GM23338 (cell line): ENCODE measurements at places on chromosomes 1 and 21.

- no peak for DNase-seq
Measured at GRCh38 chr1:10634428-10635084, 159.8 kb downstream of the PEX14 start.

DNA sequence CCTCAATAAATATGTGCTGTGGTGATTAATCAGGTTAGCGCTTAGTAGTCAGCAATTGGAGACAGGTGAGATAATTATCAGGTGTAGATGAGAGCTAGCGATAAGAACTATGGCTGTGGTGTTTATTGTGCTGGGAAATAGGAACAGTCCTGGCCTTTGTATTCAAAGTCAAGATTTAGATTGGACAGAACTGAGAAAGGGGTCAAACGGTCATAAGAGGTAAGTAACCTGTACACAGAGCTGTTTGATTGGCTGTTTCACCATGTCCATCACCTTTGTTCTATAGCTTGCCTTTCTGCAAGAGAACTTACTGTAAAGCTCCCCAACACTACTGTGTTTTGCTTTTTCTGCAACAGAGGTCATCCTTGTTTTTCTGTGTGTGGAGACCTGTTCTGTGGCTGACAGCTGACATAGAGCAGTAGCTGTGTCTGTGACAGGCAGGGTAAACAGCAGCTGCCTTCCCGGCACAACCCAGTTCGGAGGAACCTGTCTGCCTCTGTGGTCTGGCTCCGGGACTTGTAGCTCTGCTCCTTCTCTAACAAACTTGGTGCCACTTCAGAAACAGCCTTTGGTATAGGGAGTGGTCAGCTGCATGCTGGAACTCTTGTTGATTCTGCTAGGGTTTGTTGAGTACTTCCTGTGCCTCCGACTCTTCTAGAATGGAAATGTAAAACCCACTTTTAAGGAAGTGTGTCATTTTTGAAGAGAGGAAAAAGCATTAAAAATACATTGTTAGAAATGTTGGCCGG lies 21.1 kb upstream of the CDC42 start:
- no peak for DNase-seq

GRCh38 chr1:218394416-218394815 lies 49.3 kb downstream of the TGFB2 start:
- no peak for DNase-seq

DNA sequence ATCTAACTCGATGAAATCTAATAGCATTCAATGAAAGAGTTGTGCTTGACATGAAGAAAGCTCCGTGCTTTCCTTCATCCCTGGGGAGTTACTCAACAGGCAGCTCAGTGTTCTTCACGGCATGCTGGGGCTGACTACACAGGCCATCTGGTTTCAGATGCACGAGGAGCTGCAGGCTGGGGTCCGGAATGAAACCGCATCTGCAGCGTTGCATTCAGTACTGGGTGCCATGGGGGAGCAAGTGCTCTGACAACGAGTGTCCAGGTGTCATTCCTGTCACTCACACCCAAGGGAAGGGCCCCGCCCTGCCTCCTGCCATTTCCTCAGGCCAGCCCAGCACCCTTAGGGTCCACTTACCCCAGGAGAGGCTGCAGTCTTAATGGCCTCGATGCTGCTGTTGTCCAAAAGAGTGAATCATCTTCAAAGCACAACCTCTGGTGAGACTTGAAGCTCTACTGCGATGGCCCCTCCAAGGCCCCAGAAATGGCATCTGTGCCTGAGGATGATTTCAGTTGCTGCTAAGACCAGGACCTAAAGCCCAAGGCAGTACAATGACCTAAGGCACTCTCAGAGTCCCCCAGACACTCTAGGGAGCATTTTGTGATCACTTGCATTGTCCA lies 61.4 kb downstream of the STUM start:
- no peak for DNase-seq

- no peak for DNase-seq
Measured at GRCh38 chr1:40939320-40940059, 40.0 kb upstream of the CTPS1 start.

- no peak for DNase-seq
Measured at GRCh38 chr1:41454406-41454805, 30.1 kb downstream of the EDN2 start.

DNA sequence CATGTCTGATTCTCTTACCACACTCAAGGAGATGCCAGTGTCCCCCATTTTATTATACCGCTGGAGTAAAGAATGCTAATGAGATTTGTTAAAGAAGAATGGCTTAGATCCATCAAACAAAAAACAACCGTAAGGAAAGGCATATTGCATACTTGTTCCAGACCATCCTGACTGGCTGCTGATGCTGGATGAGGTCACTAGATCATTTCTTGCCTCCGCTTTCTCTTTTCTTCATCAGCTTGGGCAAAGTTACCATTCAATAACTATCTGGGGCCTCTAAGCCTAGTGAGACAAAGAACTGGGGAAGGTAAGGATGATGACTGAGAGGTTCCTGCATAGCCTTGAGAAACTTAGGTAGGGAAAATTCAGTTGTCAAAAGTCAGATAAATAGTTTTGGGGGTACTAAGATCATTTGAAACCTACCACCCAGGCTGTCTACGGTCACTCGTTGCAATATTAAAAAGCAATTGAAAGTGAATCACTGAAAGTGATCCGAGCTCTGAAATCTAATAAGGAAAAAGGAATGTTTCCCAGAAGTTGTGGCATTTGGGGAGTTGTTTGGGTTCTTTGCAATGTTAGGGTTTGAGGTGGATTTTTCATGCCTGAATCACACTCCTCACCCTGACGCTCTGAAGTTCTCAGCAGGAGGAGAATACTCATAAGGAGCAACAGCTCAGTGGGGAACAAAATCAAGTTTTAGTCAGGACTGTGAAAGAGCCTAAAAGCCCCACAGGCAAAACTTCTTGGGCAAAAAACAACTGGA lies 176.8 kb downstream of the HHIPL2 start:
- DNase-seq = no peak

DNA sequence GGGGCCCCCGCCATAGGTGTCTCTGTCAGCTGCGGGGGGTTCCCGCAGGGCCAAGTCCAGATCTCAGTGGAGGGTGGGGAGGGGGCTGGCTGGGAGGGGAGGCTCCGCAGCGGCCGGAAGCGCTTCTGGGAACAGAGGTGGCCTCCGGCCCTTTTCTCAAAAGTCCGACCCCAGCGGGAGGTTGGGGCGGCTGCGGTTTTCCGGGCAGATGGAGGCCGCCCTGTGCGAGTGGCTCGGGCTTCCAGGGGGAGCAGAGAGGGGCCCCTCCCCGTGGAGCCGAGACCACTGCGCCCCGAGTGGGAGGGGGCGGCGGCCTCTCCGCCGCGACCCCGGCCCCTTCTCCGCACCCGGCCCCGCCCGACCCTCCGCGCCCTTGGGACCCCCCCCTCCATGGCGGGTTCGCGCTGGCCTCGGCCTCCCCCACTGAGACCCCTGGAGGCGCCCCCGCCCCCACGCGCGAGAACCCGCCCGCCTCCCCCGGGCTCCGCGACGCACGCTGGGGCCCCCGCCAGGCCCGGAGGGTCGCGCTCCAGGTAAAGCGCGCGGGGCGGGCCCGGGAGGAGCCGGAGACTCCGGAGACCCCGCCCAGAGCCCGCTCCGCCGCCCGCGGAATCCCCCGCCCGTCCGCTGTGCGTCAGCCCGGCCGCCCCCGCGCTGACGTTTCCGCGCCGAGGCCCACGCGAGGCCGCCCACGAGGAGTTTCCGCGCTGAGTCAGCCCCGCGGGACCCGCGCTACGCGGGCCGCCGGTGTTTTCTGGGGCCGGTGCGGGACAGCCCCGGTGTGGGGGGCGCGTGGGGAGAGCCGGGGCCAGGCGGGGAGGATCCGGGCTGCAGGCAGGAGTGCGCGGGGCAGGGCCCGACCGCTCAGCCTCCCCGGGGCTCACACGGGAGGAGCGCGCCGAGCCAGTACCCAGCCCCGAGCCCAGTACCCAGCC lies 5.2 kb downstream of the TNFRSF18 start:
- DNase-seq = peak; percentile 68

GRCh38 chr1:234518876-234519275 lies 39.9 kb upstream of the TARBP1 start:
- DNase-seq = no peak

DNA sequence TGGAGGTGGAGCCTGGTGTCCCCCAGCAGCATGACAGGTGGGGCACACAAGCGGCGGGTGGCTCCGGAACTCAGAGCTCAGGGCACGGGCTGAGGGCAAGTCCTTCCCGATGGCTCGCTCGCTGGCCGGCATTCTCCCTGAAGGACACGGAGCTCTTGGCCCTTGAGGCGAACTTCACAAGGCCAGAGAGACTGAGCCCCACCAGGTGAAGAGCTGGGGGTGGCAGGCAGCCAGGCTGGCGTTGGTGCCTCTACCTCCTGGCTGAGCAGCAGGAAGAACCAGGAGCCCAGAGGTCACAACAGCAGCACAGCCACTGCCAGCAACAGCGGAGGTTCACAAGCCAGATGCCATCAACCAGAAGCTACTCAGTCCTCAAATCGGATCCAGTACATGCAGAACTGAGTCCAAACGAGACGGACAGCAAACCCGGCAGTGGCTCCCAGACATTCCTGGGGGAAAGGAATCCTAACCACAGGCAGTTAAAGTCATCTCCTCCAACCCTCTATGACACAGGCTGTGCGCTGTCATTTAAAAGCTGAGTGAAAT lies 54.1 kb downstream of the NPHP4 start:
- DNase-seq = no peak

GRCh38 chr1:167642501-167642826 lies 12.4 kb downstream of the RCSD1 start:
- no peak for DNase-seq

GRCh38 chr1:15028102-15028501 lies 125.4 kb upstream of the TMEM51 start:
- no peak for DNase-seq

GRCh38 chr21:46057111-46057709 lies 40.7 kb upstream of the COL6A2 start:
- no peak for DNase-seq

- no peak for DNase-seq
Measured at GRCh38 chr1:212166644-212167043, 118.6 kb upstream of the PPP2R5A start.

DNA sequence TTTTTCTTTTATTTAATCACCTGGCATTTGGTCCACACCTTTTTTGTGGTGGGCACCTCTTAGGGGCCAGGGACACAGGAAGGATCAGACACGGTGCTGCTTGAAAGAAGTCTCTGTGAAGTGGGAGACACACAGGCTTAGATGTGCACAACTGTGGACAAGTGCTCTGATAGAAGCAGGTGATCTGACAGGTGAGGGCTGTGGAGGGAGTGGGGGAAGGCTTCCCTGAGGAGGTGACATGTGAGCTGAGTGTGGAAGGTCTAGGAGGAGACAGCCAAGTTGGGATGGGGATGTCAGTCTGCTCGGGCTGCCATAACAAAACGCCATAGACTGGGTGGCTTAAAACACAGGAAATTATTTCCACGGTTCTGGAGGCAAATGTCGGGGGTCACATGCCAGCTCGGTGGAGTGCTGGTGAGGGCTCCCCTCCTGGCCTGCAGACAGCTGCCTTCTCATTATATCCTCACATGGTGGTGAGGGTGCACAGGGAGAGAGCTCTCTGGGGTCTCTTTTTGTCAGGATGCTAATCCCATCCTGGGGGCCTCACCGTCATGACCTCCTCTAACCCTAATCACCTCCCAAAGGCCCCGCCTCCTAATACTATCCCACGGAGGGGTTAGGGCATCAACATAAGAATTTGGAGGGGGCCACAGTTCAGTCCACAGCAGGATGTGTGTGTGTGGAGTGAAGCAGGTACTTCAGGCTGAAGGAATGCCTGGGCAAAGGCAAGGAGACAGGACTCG lies 5.2 kb upstream of the KIAA1614 start:
- no peak for DNase-seq

DNA sequence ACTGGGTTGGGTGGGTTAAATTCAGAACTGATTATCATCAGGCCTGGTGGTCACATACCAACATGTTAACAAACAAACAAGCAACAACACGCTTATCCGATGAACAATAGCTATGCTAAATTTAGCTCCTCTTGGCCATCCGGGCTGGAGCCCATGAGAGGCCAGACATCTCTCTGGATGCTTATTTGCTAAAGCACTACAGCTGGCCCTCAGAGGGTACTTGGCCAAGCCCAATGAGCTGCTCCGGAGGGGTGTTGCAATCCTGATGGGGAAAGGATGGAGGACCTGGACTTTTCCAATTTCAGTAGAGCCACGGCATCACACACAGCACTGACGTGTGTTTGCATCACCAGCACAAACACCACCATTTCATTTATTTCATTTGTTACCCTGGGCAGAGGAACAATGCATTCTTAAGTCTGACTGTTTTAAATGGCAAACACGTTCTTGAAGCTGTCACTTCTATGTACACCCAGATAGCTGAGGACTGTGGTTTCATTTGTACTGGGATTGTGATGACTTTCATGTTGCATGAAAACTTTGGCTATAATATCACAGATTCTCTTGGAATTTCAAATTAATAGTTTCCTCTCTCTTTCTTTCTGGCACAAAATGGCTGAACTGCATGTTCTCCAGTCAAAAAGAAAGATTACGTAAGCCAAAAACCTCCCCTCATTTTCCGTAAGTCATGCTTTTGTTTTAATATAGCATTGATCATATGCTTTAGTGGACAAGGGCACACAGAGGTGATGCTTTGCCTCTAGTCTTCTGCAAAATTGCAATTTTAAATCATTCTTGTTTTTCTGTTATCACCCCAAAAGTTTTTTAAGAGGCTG lies 359.8 kb upstream of the KAZN start:
- DNase-seq = no peak

GRCh38 chr1:65267683-65268082 lies 41.7 kb upstream of the DNAJC6 start:
- peak; percentile 27 for DNase-seq

DNA sequence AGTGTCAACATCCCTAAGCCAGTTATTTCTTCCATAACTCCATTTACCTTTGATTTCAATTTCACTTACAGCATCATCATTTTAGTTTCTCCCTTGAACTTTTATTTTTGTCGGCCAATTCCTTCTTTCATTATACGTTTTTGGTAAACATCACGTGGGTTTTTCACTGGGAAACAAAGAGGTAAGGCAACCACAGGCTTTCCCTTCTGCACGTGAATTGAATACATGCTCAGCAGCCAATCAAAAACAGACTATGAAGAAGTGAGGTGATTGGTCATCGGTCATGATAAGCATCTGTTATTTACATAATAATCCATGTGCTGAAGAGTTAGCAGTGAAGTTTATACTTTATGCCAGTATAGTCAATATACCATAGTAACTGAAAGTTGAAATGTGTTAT lies 98.7 kb downstream of the NCAM2 start:
- DNase-seq = no peak

GRCh38 chr1:85579622-85580021 lies 939 bp upstream of the CCN1 start:
- DNase-seq = peak; percentile 51
